SJCRH30 (cell line): ENCODE measurements at places on chromosomes 7 and 10.

GRCh38 chr10:75743291-75743778 is 311.9 kb downstream of the LRMDA start:
- no peaks in the 10 kb centered on the region for H3K4me1 ChIP-seq
- no peaks in the 10 kb centered on the region for H3K27me3 ChIP-seq
- no peaks in the 10 kb centered on the region for H3K36me3 ChIP-seq
- DNase-seq, result no peak
- H3K27ac ChIP-seq, result no peak overlapping the region

GRCh38 chr7:30752484-30752883 is 549 bp downstream of the INMT start:
- no peak for DNase-seq
- no peaks in the 10 kb centered on the region for H3K36me3 ChIP-seq
- H3K4me1 ChIP-seq, result peaks cover 28% of the 10 kb centered on the region
- no peak overlapping the region for H3K4me3 ChIP-seq
- no peak overlapping the region for H3K27ac ChIP-seq

DNA sequence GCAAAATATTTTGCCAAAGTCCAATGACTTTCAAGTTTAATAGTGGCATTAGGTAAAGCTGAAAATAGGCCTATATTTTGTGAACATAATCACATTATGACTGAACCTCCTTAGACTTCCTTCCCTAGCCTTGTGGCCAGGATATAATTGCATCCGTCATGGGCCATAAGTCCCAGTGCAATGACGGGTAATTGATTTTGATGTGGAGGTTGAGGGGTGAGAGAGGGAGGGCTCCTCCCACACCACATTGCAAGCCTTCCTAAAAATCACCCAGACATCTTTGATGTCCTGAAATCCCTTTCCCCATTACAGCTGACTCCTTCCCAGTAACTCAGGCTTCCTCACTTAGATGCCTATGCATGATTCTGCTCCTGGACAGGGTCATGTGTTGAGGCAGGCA is 25.6 kb downstream of the TAS2R41 start:
- no peak overlapping the region for H3K4me3 ChIP-seq
- H3K36me3 ChIP-seq, result no peaks in the 10 kb centered on the region
- peaks cover 10% of the 10 kb centered on the region for H3K4me1 ChIP-seq
- H3K27ac ChIP-seq, result no peak overlapping the region

DNA sequence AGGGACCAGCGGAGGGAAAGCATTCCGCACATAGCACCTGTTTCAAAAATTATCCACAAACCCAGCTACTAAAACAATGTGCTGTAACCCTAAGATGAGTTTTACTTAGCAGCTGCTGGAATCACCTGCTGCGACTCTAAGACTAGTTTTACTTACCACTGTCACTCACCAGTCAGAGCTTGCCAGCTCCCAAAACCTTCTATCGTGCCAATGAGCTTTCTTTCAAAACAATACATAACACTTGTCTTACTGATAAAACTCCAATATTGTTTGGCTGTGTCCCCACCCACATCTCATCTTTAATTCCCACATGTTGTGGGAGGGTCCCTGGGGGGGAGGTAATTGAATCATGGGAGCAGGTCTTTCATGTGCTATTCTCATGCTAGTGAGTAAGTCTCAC is 18.4 kb downstream of the ST8SIA6 start:
- no peaks in the 10 kb centered on the region for H3K36me3 ChIP-seq
- DNase-seq, result no peak
- no peaks in the 10 kb centered on the region for H3K4me1 ChIP-seq
- no peak overlapping the region for H3K27ac ChIP-seq
- no peaks in the 10 kb centered on the region for H3K27me3 ChIP-seq

GRCh38 chr7:8175929-8176369 is 86.0 kb downstream of the ICA1 start:
- H3K27me3 ChIP-seq, result no peaks in the 10 kb centered on the region
- H3K27ac ChIP-seq, result no peak overlapping the region
- H3K4me3 ChIP-seq, result no peak overlapping the region
- no peak for DNase-seq
- no peaks in the 10 kb centered on the region for H3K36me3 ChIP-seq
- no peaks in the 10 kb centered on the region for H3K4me1 ChIP-seq

DNA sequence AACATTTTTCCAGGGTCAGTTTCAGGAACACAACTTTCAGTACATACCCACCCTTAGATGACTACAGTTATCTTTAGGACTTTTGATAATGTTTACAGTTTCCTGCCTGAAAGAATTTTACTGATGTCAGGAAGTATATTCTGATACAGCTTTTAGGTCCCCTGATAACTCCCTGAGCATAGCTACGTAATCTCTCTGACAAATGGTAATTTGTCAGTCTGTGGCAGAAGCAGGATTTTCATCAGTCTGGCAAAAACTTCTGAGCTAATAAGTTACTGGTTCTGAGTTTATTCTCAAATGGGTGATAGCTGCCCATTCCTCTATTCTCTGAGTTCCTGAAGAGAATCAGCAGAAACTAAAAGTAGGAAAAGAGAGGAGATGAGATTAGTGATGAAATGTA is 270.1 kb upstream of the MTPN start:
- H3K4me1 ChIP-seq, result peaks cover 7% of the 10 kb centered on the region; the same call in 1 of the 2 replicates
- H3K27me3 ChIP-seq, result no peaks in the 10 kb centered on the region
- H3K27ac ChIP-seq, result no peak overlapping the region
- DNase-seq, result no peak
- H3K36me3 ChIP-seq, result no peaks in the 10 kb centered on the region
- H3K4me3 ChIP-seq, result no peak overlapping the region

- H3K27me3 ChIP-seq, result no peaks in the 10 kb centered on the region
- DNase-seq, result no peak
- no peaks in the 10 kb centered on the region for H3K36me3 ChIP-seq
Observed at GRCh38 chr7:80643336-80643915, 5.0 kb downstream of the CD36 start.

DNA sequence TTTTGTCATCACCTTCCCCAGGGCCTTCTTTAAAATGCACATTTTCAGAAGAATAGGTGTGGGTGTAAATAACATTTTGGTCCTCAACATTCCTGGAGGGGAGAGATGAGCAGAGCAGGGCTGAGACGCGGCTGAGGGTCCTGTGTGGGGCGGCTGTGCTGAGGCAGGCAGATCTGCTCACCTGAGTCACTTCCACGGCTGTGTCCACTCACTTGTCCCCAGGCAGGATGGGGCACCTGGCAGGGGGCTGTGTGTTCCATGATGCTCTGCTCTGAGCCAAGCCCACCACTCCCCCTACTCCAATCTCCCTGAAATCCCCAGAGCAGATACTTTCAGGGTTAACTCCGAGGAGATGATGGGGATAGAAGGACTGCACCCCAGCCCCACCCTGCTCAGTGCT is 93.8 kb downstream of the GLRX3 start:
- DNase-seq, result no peak
- H3K36me3 ChIP-seq, result no peaks in the 10 kb centered on the region
- H3K4me1 ChIP-seq, result no peaks in the 10 kb centered on the region
- no peak overlapping the region for H3K4me3 ChIP-seq
- H3K27me3 ChIP-seq, result no peaks in the 10 kb centered on the region

DNA sequence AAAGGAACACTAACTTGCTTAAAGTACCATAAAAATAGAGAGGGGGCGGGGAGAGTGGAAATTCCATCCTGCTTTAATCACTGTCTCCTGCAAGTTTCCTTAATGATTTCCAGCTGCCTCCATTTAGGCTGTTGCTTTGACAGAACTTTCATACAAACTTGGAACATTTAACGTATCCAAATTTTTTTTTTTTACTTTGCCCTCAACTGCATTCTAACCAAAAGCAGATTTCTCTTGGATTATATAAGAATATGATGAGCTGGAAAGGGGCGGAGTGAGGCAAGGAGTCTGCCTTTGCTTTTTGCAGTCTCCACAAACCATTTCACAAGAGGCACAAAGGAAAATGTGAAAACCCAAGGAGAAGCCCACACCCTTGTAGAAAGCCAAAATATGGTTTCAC is 46.6 kb upstream of the COL1A2 start:
- H3K4me1 ChIP-seq, result peaks cover 13% of the 10 kb centered on the region
- no peak for DNase-seq
- no peak overlapping the region for H3K27ac ChIP-seq
- no peaks in the 10 kb centered on the region for H3K27me3 ChIP-seq
- H3K4me3 ChIP-seq, result no peak overlapping the region

DNA sequence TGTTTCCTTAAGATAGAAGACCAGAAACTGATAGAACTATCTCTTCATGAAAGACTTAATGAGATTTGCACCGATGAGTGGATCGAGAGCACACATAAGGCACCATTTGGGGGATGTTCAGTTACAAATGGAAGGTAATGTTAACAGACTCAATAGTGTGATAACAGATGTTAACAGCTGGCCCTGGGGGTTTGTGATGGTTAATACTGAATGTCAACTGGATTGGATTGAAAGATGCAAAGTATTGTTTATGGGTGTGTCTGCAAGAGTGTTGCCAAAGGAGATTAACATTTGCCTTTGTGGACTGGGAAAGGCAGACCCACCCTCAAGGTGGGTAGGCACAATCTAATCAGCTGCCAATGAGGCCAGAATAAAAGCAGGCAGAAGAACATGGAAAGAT is 130.5 kb upstream of the DGKB start:
- no peak overlapping the region for H3K4me3 ChIP-seq
- no peaks in the 10 kb centered on the region for H3K27me3 ChIP-seq
- no peak overlapping the region for H3K27ac ChIP-seq
- H3K4me1 ChIP-seq, result no peaks in the 10 kb centered on the region

DNA sequence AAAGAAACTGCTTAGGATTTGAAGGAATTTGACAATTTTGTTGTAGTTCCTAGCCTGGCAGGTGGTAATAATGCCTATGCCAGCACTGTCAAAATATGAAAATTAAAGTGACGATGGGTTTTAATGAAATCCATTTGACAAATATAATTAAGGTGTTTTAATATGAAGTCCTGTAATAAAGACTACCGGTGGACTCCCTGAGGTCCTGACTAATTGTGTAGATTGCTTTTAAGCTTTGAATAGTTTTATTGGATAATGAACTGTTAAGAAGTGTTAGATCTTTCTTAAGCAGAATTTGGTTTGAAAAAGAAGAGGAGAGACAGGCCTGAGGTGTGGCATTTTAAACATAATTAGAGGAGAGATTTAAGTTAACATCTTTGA is 197.2 kb downstream of the VTI1A start:
- no peaks in the 10 kb centered on the region for H3K4me1 ChIP-seq
- no peaks in the 10 kb centered on the region for H3K27me3 ChIP-seq
- no peak for DNase-seq
- H3K27ac ChIP-seq, result no peak overlapping the region
- no peak overlapping the region for H3K4me3 ChIP-seq

GRCh38 chr10:53469383-53469782 is 696.8 kb upstream of the MBL2 start:
- no peaks in the 10 kb centered on the region for H3K27me3 ChIP-seq
- H3K36me3 ChIP-seq, result no peaks in the 10 kb centered on the region
- no peak overlapping the region for H3K27ac ChIP-seq
- no peak for DNase-seq

DNA sequence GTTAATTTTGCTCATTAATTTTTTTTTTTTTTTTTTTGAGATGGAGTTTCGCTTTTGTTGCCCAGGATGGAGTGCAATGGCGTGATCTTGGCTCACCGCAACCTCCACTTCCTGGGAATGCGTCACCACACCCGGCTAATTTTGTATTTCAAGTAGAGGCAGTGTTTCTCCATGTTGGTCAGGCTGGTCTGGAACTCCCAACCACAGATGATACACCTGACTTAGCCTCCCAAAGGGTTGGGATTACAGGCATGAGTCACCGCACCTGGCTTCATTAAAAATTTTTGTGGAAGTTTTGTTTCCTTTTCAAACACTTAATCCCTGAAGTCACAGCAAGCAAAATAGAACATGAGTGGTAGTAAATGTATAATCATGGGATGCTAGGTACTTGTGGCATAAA is 857.2 kb upstream of the PHF14 start:
- H3K27ac ChIP-seq, result no peak overlapping the region
- H3K27me3 ChIP-seq, result no peaks in the 10 kb centered on the region
- peaks cover 2% of the 10 kb centered on the region; the same call in 1 of the 2 replicates for H3K4me1 ChIP-seq
- H3K4me3 ChIP-seq, result no peak overlapping the region
- H3K36me3 ChIP-seq, result no peaks in the 10 kb centered on the region

- DNase-seq, result no peak
- H3K4me3 ChIP-seq, result no peak overlapping the region
- no peaks in the 10 kb centered on the region for H3K36me3 ChIP-seq
- no peak overlapping the region for H3K27ac ChIP-seq
- H3K4me1 ChIP-seq, result no peaks in the 10 kb centered on the region
- no peaks in the 10 kb centered on the region for H3K27me3 ChIP-seq
Observed at GRCh38 chr10:29120216-29120615, 168.7 kb upstream of the LYZL1 start.

DNA sequence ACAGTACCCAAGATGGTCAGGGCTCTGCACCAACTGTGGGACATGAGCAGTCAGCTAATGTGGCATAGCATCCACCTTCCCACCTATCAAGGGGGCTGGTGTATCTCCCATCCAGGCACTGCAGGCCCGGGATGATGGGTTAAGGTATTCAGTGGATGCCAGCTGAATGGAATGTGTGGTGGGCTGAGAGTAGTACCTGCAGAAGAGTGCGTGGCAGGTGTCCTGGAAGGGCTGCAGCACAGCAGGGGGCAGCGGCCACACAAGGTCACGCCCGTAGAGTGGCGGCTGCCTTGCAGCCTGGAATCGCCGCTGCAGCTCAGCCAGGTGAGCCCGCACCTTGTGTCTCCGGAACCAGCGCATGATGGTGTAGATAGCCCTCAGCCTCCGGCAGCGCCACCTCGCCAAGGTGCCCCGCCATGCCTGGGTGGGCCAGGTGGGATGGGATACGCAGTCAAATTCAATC is 13.3 kb downstream of the MYO1G start:
- DNase-seq, result no peak
- no peak overlapping the region for H3K4me3 ChIP-seq
- H3K27ac ChIP-seq, result no peak overlapping the region
- H3K36me3 ChIP-seq, result no peaks in the 10 kb centered on the region

- H3K4me1 ChIP-seq, result peaks cover 8% of the 10 kb centered on the region; the same call in 1 of the 2 replicates
- peaks cover 21% of the 10 kb centered on the region for H3K27me3 ChIP-seq
- no peaks in the 10 kb centered on the region for H3K36me3 ChIP-seq
- DNase-seq, result no peak
Observed at GRCh38 chr7:100723732-100724275, 3.5 kb downstream of the EPO start.

- peak; percentile 80 for DNase-seq
- H3K4me1 ChIP-seq, result peaks cover 32% of the 10 kb centered on the region
- H3K27ac ChIP-seq, result 0 out of 2 replicates have a peak overlapping the region, but pooled peaks have one; percentile 12
- H3K36me3 ChIP-seq, result no peaks in the 10 kb centered on the region
- H3K27me3 ChIP-seq, result no peaks in the 10 kb centered on the region
- H3K4me3 ChIP-seq, result no peak overlapping the region
Observed at GRCh38 chr10:23065181-23065948, 30.0 kb upstream of the MSRB2 start.

DNA sequence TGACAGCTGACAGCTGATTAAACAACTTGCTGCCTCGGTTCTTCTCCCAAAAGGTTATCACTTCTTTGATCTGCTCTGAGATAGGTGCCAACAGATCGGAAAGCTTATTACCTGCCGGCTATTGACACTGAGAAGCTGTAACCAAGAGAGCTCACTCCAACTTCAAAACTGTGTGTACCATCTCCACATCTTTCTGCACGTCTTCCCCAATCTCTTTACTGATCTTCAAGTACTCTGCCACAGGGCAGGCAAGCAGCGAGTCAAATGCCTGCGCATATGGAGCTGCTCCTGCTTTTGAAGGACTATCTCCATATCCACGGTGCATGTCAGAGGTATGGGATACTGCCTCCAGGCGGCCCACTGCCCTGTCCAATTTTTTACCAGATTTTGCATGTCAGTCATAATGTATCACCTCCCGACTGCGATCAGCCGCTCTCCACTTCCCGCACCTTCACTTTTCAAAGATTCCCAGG is 352 bp upstream of the ZNF485 start:
- no peak for DNase-seq
- no peaks in the 10 kb centered on the region for H3K27me3 ChIP-seq
- peak overlapping the region; percentile 68 for H3K4me3 ChIP-seq
- no peaks in the 10 kb centered on the region for H3K4me1 ChIP-seq
- no peaks in the 10 kb centered on the region for H3K36me3 ChIP-seq
- no peak overlapping the region for H3K27ac ChIP-seq
